ENCODE measurements at places on chromosomes 11 and 22.

- DNase-seq, result no peak
Observed at GRCh38 chr11:75663808-75664207, 5.0 kb downstream of the MAP6 start.

GRCh38 chr22:26235792-26236487, 66.7 kb downstream of the SEZ6L start:
- DNase-seq, result no peak

DNA sequence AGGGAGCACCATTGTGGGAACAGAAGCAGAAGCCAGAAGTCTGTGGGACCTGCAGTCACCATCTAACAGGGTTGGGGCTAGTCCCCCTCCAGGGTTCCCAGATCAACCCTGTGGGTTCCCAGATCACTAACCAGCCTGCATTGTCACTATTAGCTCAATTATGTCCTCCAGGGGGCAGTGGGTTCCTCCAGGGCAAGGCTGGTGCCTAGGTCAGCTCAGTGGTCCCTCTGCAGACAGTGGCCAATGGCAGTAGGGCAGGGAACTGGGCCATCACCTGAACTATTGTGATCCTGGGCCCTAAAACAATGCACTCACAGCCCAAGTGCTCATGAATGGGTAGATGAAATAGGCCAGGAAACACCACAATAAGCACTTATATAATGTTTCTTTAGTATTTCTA, 18.8 kb upstream of the PRSS23 start:
- no peak for DNase-seq

DNA sequence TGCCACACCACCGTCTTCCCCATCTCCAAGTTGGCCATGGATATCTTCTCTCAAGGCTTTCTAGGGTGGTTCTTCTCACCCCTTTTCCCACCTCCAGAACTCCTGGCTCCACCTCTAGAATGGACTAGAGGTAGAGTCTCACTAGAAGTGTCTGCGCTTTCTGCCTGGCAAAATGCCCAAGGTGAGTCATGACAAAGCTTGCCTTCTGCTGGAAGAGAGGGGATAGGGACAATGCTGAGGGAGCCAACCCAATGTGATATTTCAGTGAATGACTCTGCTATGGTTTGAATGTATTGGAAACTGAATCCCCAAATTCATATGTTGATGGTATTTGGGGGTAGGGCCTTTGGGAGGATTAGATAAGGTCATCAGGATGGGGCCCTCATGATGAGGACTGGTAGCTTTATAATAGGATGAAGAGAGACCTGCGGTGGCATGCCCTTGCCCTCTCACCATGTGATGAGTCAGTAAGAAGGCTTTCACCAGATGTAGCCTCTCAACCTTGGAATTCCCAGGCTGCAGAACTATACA, 4.1 kb upstream of the CD82 start:
- DNase-seq, result no peak

GRCh38 chr22:31451709-31452571, 37.7 kb downstream of the EIF4ENIF1 start:
- DNase-seq, result no peak
